ENCODE measurements at places on chromosomes 4 and X.

DNA sequence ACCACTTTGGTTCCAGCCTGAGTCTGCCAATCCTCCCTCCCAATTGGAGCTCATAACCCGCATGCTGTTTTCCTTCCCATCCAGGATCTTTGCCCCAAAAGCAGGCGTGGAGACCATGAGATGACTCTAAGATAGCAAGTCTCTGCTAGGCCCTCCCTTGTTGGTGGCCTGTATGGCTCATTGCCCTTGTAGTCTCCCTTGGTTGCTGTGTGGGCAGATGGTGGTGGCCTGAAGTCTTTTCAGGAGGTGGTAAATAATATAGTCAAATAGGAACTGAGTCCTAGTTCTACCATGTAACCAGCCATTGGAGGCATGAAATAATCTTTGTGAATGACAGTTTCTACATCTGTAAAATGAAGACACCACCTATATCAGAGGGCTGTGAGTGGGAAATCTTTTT lies 1.2 kb downstream of the ATP6AP1 start:
- no peak for DNase-seq

DNA sequence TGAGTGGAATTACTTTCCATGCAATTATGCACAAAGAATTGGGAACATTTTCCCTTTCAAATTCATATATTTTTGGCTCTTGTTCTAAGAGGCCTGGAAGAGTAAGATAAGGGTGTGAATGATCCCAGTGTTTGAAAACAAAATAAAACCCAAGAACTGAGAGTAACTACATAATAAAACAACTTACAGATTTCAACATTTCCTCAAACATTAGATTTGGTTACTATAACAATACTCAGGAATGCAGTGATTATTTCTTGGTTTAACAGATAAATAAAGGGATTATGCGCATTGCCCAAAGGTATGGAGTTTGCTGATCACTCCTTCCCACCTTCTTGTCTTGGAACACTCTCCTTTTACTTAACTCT lies 292.5 kb downstream of the CAMK2D start:
- DNase-seq, result no peak

- no peak for DNase-seq
Measured at GRCh38 chrX:145213504-145213903, 33.8 kb upstream of the SPANXN1 start.

GRCh38 chrX:126836186-126836585 lies 16.7 kb downstream of the PRR32 start:
- no peak for DNase-seq

- no peak for DNase-seq
Measured at GRCh38 chr4:128981377-128981776, 112.0 kb downstream of the SCLT1 start.

GRCh38 chrX:19660604-19661255 lies 145.4 kb upstream of the MAP3K15 start:
- DNase-seq, result no peak

GRCh38 chr4:162154862-162155540 lies 8.8 kb downstream of the FSTL5 start:
- DNase-seq, result no peak

GRCh38 chr4:117889978-117890377 lies 144.3 kb upstream of the NDST3 start:
- no peak for DNase-seq

DNA sequence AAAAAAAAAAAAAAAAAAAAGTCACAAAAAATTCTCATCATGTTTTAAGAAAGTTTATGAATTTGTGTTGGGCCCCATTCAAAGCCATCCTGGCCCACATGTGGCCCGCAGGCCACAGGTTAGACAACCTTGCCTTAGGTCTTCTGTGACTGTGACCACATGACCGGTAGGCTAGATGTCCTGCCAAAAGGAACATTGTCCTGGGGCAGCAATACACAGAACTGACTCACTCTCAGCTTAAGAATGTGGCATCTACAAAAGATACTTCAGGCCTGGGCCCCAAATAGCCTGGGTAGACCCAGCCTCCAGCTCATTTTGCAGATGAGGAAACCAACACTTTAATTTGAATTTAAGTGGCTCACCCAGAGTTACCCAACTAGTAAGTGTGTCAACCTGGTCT lies 10.0 kb downstream of the AWAT2 start:
- DNase-seq, result no peak

DNA sequence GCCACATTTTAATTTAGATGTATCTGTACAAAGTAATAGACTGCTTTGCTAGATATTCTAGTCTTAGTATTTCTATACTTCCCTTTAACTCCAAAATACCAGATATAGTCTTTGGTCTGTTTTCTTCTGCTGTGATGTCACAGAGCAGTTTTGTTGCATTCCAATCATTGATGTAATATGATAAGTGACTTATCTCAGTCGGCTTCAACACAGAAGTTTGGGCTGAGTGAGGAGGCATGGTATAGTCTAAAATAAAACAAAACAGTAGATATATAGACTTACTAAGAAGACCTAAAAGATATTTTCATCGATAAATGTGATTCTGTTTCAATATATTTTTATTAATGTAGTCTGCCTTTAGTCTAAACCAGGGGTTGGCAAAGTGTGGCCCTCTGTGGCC lies 169.9 kb downstream of the DCK start:
- DNase-seq, result no peak

GRCh38 chr4:176001151-176002006 lies 64.3 kb upstream of the WDR17 start:
- no peak for DNase-seq

- no peak for DNase-seq
Measured at GRCh38 chrX:69506617-69507499, 2.7 kb downstream of the NALF2 start.

- no peak for DNase-seq
Measured at GRCh38 chrX:48025561-48025960, 18.8 kb downstream of the SPACA5 start.

DNA sequence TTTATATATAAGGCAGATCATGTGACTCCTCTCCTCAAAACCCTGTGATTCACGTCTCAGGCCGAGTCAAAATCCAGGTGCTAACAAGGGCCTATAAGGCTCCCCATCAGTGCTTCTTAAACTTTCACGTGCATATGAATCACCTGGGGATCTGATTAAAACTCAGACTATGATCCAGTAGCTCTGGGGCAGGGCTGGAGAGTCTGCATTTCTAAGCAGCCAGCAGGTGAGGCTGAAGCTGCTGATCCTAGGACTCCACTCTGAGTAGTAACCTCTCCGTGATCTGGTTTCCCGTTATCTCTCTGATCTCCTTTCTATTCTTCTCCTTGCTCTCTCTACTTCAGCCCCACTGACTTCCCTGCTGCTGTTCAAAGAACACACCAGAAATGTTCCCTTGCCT lies 252.4 kb upstream of the RPS6KA3 start:
- no peak for DNase-seq

DNA sequence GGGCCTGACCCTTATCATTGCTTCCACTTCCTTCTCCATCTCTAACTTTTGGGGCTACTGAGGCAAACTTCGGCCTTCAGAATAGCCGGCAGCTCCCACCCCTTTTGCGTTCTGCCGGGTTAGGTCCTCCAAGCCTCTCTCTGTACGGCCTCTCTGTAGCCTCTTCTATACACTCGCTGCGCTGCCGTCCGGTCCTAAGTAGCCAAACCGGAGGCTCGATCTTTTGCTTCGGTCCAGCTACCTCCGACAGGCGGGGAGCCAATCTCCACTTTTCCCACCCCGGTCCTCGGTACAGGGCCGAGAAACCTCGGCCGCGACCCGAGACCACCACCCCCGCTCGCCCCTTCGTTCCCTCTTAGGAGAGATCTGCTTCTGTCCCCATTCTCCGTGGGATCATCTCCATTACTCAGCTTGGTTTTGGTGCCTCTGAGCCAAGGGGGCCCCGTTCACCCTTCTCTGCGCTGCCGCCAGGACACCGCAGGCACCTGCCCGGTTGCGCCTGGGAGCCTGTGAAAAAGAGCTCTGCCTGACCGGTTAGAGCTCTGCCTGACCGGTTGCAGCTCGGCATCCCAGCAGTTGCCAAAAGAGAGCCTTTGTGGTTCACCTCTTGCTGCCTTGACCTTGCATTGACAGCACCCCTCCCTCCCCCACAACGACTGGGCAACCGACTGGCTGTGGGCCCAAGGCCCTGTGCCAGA lies 1.0 kb upstream of the HTR2C start:
- DNase-seq, result no peak

GRCh38 chrX:104084534-104085277 lies 8.7 kb upstream of the TMSB15C start:
- no peak for DNase-seq

DNA sequence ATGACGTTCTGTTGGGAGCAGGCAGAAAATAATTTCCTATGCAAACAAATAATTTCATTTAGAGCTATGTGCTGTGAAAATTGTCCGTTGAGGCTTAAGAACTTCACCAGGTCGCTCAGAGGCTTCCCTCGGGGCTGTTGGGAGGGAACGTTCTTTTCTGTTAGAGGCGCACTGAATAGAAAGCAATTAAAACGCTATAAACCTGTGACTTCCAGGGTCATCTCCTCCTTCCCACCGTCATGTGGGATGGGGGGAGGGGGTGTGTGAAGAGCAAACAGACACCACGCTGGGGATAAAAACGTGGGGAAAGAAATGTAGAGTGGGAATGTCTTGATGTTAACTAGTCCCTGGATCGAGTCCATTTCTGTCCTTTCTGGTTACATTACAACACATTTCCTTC lies 35.2 kb upstream of the ZNF518B start:
- no peak for DNase-seq

- DNase-seq, result no peak
Measured at GRCh38 chrX:39242187-39242586, 440.9 kb downstream of the MID1IP1 start.

DNA sequence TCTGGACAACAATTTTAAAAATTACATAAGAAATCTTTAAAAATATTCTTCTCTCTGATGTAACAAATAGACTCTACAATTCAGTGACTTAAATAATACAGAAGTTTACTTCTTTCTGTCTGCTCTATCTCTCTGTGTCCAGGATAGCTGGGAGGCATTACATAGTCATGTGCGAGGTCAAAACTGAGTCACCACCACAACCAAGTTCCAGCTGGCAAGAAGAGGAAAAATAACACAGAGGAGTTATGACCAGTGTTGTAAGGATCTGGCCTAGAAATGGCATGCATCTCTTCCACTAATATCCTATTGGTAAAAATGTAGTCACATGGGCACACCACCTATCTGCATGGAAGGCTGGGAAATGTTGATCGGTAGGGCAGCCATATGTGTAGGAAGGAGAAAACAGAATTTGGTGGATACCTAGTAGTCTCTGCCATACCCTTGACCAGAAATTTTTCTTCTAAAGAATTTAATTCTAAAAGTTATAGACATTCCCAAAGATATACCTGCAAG lies 39.4 kb upstream of the WDFY3 start:
- DNase-seq, result no peak

- peak; percentile 10 for DNase-seq
Measured at GRCh38 chr4:82739287-82740190, 59.1 kb downstream of the SCD5 start.
